ENCODE measurements at places on chromosomes 4 and X.

DNA sequence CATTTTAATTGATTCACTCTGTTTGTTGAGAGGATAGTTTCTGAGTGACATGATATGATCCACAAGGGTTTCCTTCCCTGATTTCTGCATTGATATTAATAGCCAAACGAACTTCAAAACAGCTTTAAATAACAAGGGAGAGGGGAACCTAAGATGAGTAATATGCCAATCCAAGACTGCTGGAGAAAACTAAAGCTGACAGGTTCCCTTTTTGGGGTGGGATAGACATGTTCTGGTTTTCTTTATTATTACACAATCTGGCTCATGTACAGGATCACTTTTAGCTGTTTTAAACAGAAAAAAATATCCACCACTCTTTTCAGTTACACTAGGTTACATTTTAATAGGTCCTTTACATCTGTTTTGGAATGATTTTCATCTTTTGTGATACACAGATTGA lies 182.2 kb downstream of the AR start:
- no peak for DNase-seq

- peak; percentile 18 for DNase-seq
These were observed 21.9 kb downstream of the TKTL1 start for GRCh38 chrX:154317391-154317995.

DNA sequence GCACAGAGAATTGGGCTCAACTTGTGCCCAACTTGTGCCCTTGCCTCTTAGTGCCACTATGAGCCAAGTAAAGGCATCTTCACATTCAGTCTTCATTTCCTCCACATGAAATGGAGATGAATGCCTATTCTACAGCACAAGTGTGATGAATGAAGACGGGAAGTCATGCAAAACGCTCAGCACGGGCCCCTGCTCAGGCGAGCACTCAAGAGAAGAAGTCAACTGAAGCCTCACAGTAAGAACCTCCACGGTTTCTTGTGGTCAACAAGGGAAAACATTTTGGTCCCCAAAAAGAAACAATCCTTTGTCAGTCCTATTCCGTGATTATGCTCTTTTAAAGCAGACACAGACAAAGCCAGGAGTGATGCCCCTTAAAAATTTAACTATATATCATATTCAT lies 87.0 kb downstream of the IRF2 start:
- no peak for DNase-seq

DNA sequence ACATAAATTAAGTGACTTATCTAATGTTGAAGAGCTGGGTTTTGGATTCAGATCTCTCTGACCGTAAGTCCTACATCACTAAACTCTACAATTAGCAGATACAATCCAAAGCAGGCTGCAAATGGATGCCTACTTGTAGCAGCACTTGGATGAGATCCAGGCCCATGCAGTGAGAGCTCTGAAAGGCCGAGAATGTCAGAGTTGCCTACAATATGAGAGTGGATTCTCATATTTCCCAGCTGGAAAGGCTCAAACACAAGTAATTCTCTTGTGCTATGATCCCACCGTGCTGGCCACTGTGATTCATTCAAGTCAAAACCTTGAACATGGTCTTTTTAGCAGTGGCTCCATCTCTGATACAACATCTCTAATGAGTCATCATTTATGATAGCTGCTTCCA lies 125.4 kb upstream of the CHRDL1 start:
- DNase-seq: peak; percentile 2

DNA sequence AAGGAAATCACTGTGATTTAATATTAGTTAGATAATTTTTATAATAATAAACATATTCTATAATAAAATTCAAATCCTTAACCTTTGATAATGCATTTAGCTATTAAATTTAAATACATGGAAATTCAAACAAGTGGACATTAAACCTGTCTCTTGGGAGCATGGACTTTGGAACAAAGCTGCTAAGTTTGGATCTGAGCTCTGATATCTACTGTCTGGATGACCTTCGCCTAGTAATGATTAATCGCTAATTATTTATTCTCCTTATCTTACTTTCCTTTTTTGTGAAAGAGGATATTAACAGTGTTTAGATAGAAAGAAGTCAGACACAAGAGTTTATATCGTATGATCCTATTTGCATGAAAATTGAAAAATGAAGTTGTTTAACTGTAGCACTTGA lies 980.9 kb downstream of the FSTL5 start:
- no peak for DNase-seq

DNA sequence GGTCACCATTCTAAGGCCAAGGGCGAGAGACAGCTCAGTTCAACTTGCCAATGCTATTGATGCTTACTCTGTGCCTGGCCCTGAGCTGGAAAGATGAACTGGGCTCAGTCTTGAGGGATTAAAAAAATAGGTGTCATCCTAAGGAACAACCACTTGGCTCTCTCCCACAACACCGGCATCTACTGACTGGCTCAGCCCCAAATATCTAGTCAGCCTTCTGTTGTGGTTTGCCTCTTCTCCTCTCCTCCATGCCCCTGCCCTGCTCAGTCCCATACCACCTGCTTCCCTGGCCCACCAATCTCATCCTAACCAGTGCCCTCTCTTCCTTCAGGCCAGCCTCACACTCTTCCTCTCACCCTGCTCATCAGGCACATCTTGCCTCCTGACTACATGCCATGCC lies 29.6 kb downstream of the KDM5C start:
- DNase-seq: no peak

GRCh38 chr4:24373704-24374103 lies 210.7 kb downstream of the DHX15 start:
- DNase-seq: no peak

DNA sequence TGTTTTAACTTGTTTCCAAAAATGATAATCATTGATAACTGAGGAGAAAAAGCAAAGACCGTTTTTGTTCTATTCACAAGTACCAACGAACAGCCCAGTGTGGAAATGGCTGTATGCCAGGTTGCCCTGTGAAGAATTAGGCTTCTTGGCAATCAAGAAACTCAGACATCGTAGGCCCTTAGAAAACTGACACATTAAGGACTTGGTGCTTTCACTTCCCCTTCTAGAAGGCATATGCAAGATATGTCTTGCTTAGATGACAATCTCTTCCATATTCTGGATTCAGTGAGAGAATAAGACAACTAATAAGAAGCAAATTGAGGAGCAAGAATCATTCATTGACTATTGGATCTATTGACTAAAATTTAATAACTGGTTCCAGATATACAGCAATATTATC lies 56.6 kb downstream of the ANAPC10 start:
- no peak for DNase-seq

DNA sequence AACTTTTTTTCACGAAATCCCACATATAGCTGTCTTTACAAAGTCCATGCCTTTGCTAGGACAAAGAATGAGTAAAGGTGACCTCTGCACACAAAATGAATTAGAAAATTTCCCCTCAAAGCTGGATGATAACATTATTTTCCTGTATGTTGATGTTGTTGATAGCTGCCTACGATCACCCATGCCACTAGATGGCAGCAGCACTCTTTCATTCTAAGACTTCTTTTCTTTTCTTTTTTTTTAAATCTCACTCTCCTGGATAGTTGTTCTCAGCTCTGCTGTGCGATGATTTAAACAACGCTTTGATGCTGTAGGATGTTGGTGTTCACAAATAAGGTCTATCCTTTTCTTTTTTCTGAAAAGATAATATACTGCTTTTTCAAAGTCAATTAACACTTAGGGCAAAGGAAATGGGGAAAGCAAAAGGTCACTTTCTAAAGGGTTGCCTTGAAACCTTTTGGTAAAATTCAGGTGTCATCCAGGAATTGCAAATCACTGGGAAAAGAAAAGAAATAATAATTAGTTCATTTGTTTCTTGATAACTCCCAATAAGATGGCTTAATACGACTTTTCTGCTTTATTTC lies 266.8 kb downstream of the C4orf33 start:
- DNase-seq: peak; percentile 74

GRCh38 chr4:105458001-105458400 lies 15.9 kb downstream of the PPA2 start:
- DNase-seq: peak; percentile 32

DNA sequence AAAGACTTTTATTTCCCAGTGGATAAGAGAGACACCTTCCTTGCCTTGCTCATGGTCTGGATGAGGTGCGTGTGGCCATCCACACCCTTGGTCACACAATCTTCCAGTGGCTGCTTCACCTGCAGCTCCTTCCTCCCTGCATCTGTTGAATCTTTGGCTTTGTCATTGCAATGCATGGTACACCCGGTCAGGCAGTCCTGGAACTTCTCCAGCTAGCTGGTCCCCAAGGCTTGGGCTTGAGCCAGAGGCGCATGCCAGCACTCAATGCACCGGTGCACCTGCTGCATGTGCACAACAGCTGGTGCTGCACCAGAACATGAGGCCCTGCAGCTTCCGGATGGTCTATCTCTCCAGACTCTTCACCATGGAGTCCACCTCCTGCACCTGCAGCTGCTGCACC lies 31.7 kb downstream of the SCML1 start:
- DNase-seq: no peak

GRCh38 chr4:167786504-167786903 lies 305.8 kb upstream of the ANXA10 start:
- no peak for DNase-seq

DNA sequence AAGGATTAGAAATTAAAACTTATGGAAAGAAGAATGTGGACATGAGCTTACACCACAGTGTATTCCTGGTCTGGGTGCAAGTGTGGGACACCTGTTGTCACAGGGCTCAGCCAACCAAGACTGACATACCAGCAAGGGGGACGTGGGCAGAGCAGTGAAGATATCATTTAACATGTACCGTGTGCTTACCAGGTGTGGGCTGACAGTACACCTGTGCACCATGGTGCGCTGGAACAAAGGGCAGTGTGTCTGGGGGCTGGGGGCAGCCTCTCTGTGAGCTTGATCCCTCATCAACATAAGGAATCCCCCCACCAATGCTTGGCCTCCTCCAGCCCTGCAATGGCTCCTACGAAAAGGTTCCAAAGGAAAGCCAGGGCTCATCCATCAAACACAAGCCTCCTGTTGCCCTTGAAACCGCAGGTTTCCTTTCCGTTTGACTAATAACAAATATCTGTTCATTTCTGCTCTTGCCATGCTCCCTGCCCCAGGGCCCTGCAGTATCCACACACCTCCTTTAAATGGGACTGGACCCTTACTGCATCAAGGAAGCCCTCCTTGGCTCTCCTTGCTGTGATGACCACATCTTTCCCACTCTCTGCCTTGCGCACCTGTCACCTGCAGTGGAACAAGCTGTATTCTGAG lies 16.7 kb downstream of the EVC2 start:
- no peak for DNase-seq

DNA sequence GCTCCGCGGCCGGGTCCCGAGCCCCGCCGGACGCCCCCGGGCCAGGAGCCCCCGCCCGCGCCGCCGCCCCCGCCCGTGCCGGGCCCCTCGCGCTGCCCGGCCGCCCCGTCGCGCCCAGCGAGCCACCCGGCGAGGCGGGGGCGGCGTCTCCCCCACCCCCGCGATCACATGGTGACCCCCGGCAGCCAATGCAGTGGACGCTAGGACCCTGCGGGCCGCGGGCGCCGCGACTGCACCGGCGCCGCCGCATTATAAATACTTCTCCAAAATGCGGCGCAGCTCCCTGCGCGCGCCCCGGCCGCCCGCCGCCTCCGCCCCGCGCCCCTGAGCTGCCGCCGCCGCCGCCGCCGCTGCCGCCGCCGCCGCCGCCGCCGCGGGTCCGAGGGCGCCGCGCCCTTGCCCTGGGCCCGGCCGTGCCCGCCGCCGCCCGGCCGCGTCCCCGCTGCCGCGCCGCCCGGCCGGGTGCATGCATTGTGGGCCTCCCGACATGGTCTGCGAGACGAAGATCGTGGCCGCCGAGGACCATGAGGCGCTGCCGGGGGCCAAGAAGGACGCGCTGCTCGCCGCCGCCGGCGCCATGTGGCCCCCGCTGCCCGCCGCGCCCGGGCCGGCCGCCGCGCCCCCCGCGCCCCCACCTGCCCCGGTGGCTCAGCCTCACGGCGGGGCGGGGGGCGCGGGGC lies at the start of gene NAT8L:
TSS of gene NAT8L (plus strand) at position 282 of the 680 bp plus-strand sequence. CDS start at position 467, 185 bp downstream.
- peak; percentile 12 for DNase-seq

- DNase-seq: no peak
These were observed 429.3 kb downstream of the AFF2 start for GRCh38 chrX:148929686-148930085.

DNA sequence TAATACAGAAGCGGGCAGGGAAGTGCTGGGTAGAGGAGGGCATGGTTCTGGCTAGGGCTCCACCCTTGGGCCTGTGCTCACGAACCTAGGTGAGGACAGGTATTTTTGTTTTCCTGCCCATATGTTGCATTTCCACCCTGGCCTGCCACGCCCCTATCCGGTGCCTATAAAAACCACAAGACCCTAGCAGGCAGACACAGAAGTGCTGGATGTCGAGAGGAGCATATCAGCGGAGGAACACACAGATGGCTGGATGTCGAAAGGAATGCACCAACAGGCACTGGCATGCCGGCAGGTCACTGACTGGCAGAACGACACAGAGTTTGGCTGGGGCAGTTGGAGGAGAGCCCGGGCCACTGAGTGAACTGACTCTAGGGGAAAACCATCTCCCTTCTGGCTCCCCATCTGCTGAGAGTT lies 316.6 kb upstream of the BOD1L1 start:
- no peak for DNase-seq

- DNase-seq: no peak
These were observed 54.4 kb upstream of the GPR174 start for GRCh38 chrX:79089896-79090584.

- no peak for DNase-seq
These were observed 254.5 kb upstream of the ADGRL3 start for GRCh38 chr4:60945641-60946040.

DNA sequence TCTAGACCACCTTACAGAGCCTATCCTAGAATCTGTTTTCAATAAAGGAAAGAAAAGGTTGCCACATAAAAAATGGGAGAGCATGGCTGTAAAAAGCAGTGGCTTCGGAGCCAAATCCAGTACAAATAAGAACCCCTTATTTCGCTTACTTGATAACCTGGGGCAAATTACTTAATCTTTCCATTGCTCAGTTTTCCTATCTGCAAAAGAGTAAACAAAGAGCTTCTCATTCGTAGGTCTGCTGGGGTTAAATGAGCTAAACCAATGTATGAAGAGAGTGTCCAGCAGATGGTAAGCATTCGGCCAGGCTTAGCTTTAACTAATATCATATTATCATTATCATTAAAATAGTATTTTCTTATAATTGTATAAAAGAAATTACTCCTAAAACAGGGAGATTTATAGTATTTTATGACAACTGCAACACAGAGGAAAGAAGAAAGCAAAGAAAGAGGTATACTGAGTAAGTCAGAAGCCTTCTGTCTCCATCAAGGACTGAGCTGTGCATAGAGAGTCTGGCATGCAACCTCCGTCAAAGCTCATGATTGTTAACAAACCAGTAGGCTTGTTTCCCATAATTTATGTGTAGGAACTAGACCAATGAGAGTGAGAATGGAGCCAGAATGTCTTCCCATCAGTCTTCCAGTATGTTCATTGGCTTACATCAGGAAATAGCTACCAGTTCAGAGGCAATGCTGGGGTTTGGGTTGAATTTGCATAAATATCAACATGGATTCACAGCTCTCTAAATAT lies 364.9 kb downstream of the UNC5C start:
- DNase-seq: no peak

GRCh38 chr4:38917481-38918025 lies 49.9 kb downstream of the FAM114A1 start:
- no peak for DNase-seq

GRCh38 chrX:156001001-156001666 lies 3.6 kb downstream of the IL9R start:
- no peak for DNase-seq

GRCh38 chr4:14928035-14928434 lies 74.2 kb upstream of the CPEB2 start:
- DNase-seq: no peak
